CD4-positive, alpha-beta T cell treated with Interleukin-2 at 100 ng/mL for 4 hours (primary cell): ENCODE measurements at places on chromosomes 3 and 15.

DNA sequence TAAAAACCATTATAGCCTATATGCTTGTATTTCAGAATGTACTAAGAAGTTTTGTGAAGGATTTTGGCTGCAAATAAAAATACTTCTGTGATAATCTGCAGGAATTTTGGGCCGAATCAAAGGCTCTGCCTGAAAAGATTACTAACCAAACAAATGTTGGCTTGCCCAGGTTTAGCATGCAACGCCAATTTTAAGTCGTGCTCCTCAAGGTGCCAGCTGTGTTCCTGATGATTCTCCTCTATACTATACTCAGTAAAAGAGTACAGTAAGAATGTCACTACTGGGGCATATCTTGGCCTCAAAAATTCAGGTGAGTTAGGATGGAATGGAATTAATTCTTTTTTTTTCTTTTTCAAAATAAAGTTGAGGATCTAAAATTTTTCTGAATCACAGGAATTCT is 150.8 kb upstream of the TSPAN3 start:
- DNase-seq, result no peak

DNA sequence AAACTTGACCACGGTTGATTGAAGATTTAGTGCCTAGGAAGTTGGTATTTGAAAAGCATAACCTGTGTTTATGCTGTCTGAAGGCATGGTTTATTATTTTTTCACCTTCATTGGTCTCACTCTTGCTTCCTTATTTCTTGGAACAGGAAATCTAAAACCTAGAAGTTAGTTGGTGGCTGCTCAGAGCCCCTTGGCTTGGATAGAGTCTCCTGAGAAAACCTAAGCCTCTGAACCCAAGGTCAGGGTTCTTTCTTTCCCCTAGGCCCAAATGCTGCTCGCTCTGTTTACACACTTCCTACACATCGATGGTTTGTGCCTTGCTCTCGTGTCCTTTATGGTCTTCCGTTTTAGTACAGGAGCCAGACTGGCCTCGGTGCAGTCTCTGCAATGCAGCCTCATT is 82.2 kb downstream of the TRAK1 start:
- DNase-seq, result no peak

GRCh38 chr3:113668015-113668414 is 28.4 kb downstream of the USF3 start:
- DNase-seq, result no peak

GRCh38 chr3:39781632-39782031 is 27.8 kb upstream of the MYRIP start:
- no peak for DNase-seq

DNA sequence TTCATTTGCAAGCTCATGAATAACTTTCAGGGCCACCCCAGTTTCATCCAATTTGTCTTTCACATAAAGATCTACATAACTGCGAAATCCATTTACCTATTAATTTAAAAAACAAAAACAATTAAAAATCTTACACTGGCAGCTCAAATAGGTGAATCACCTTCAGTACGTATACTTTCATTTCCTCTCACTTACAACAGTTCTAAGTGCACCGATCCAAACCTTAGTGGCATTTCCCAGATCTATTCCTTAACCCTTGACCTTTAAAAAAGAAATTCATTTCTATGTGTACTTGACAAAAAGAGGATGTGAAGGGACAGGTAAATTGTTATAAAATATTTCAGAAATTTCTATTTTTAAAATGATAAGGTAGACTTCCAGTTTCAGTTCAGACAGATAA is 30.8 kb downstream of the TOP2B start:
- DNase-seq, result no peak

- no peak for DNase-seq
These were observed 7.0 kb downstream of the SEMA6D start for GRCh38 chr15:47724346-47724745.

DNA sequence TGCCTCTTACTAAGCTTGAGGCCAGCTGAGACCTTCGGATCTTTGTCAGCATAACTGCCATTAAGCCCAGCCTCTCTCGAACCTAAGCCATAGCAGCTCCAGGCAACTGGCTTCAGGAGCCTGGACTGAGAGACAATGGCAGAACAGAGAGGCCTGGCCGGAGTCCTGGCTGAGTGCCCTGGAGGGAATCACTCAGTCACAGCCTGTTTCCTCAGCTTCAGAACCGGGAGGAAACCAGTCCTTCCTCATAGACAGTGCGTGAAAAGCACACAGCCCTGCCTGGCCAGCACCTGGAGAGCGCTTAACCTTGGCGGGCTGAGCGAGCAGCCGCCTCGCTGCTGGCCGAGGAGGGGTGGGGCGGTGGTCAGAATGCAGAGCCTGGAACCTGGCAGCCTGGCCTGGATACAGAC is 21.6 kb downstream of the RNU5B-1 start:
- no peak for DNase-seq

GRCh38 chr3:30344288-30344687 is 262.1 kb upstream of the TGFBR2 start:
- no peak for DNase-seq

- DNase-seq, result no peak
These were observed 8.8 kb upstream of the NPHP3 start for GRCh38 chr3:132730891-132731580.

DNA sequence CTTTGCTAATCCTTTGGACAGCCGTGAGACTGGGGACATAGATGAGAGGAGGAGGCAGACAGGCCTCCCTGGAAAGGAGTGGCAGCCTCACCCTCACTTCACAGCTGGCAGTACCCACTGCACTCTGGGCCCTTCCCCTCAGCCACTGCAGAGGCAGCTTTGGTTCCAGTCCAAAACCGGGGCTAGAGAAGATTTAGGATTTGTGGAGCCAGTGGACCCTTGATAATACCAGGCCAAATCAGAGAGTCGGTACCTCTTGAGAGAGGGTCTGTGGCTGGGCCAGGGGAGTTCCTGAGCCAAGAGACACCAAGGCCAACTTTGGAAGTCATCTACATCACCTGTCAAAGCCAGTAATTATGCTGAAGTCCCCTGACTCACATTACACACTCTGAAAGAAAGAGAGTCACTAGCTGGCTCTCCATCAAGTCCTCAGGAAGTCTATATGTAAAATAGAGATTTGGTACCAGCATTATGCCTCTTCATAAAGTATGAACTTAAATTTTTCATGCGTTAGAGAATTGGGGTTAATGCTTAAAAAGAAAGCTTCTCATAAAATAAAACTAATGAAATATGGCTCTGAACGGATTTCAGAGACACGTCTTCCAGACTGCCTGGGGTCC is 244.1 kb upstream of the SEMA6D start:
- no peak for DNase-seq

DNA sequence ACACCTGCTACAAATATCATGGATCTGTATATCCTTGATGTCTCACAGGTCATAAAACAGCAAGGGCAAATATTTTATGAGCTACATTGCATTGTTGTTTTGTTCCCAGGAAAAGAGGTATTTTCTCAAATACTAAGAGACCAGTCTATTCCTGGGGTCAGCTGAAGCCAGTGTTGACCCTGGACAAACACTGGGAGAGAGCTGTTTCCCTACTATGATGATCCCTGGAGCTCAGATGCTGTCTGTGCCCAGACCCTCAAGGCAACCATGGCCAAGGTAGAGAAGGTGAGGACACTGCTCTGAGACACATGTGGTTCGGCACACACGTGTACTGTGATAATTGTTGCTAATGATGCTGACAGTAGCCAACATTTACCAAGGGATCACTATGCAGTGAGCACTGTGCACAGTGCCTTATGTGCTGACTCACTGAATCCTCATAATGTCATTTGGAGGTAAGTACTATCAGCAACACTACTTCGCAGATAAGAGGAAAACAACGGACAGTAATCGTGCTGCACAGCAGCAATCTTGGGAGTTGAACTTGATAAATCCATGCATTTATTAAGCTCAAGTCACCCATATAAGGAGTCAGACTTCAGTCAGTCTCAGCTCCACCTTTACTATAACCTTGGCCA is 943.6 kb downstream of the FHIT start:
- DNase-seq, result no peak

- no peak for DNase-seq
These were observed 597.3 kb downstream of the NAALADL2 start for GRCh38 chr3:175456466-175456865.

DNA sequence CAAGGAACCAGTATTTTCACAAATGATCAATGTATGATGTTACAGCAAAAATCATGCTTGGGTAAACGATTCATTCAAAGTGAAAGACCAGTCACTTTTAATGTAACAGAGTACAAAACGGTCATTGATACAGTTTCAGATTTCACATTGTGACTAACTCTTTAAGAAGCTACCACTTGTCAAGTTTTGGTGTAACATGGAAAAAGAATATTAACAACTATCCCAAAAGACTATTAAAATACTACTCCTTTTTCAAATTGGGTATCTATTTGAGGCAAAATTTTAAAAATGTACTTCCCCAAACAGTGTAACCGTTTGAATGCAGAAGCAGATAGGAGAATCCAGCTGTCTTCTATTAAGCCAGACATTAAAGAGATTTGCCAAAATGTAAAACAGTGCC is 31.7 kb downstream of the AKAP13 start:
- no peak for DNase-seq

DNA sequence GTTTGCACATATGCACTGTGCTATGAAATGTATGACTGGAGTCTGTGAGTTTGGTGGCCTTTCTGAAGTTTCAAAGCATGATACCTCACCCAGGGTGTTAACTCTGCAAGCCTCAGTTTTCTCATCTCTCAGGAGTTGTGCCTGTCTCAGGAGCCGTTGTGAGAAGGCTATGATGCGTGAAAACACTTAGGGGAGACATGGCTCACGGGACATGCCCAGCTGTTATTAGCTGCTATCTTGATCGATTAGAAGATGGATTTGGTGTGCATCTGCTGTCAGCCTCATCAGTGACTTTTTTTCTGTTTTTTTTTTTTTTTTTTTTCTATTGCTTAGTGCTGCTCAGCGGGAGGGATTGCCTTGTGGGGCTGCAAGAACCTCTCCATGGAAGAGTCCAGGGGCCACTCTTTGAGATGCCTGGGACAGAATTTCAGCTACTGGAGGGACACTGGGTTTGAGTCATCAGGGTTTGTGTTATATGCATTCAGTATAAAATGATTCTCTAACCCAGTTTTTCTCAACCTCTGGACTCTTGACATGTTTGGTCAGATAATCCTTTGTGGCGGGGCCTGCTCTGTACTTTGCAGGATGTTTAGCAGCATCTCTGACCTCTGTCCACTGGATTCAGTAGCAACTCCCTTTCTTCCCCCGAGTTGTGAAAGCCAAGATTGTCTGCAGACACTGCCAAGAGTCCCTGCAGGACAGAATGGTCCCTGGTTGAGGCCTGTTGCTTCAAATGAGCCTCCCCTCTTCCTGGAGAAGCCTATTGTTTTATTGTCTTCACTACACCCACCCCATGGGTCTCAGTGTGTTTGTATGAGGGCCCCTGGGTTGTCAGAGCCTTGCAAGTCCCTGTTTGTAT is 181.4 kb downstream of the CACNA2D3 start:
- no peak for DNase-seq

DNA sequence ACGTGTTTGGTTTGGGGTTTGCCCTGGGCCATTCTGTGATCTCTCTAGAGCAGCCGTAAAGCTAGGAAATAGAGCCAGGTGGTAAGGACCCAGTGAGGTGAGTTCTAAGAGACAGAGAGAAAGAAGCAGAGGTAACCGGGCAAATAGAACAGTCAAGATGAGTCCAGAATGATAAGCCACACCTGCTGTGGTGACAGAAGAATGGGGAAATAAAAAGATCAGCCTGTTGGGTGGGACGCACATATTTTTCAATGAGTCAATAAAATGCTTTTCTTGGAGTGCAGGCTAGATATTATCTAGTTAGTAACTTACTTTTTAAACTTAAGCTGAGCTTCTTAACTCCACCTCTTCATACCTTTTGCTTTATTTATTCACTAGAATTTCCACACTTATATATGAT is 135.0 kb downstream of the NFKBIZ start:
- no peak for DNase-seq

- DNase-seq, result peak; percentile 14
These were observed 37.8 kb downstream of the LSM3 start for GRCh38 chr3:14216257-14217048.

DNA sequence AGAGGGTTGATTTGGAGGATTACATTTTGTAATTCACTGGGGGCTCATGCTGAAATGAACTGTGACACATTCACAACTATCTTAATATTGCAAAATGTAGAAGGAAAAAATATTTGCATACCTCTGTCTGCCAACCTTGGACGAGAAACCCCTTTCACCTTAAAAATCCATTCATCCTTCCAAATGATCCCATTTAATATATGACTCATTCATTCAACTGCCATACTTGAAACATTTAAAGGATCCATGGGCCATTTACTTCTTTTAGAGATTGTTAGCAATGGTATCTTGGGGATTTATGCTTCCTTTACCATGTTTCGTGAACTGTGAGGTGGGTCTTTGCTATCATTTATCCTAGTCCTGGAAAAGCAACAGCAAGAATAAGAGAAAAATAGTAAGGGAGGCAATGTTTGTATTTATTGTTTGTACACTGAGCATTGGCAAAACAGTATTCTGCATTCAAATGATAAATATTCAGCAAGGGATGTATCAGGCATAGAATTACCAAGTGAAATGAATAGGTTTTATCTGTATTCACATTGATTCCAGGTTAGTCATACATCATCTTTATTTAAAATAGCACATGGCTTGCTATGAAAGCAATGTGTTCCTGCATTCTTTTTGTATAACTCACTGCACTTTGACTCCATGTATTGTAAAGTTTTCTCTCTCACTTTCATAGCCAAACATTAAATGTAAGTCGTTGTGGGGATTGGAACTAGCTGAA is 378.1 kb downstream of the NSUN3 start:
- no peak for DNase-seq

- no peak for DNase-seq
These were observed 47.9 kb downstream of the ST3GAL6 start for GRCh38 chr3:98811048-98811447.

DNA sequence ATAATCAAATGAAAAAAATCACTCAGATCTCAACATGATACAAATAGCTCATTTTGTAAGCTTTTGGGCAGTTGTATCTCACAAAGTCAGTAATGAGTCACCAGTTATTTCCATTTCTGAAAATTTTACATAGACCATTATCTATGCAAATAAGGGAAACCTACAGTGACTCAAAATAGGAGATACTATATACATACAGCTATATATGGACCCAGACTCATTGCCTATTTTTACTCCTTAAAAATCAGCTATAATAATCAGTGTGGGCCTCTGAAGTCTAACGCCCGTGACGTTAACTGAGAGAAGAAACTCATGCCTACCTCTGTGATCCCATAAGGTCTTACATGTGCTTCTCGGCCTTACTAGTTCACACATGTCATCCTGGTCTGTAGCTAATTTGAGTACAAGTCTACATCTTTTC is 31.6 kb downstream of the LRIG1 start:
- DNase-seq, result no peak

GRCh38 chr3:156433138-156433537 is 121.8 kb downstream of the SSR3 start:
- no peak for DNase-seq

GRCh38 chr15:101246391-101246790 is 5.5 kb downstream of the CHSY1 start:
- no peak for DNase-seq

- DNase-seq, result no peak
These were observed 31.1 kb downstream of the DCLK3 start for GRCh38 chr3:36733162-36733696.
